Activated T-cell treated with anti-CD3 and anti-CD28 coated beads, Interleukin-2, amount 50 U/mL, for 72 hours (primary cell): ENCODE measurements at places on chromosomes 4 and X. TPM values are rescaled to one million over a fixed set of nuclear protein-coding genes. Genes with fewer than 3 reads are reported as not detected.

GRCh38 chr4:119087656-119088055 lies 48.0 kb upstream of the MYOZ2 start:
- no peak for DNase-seq

DNA sequence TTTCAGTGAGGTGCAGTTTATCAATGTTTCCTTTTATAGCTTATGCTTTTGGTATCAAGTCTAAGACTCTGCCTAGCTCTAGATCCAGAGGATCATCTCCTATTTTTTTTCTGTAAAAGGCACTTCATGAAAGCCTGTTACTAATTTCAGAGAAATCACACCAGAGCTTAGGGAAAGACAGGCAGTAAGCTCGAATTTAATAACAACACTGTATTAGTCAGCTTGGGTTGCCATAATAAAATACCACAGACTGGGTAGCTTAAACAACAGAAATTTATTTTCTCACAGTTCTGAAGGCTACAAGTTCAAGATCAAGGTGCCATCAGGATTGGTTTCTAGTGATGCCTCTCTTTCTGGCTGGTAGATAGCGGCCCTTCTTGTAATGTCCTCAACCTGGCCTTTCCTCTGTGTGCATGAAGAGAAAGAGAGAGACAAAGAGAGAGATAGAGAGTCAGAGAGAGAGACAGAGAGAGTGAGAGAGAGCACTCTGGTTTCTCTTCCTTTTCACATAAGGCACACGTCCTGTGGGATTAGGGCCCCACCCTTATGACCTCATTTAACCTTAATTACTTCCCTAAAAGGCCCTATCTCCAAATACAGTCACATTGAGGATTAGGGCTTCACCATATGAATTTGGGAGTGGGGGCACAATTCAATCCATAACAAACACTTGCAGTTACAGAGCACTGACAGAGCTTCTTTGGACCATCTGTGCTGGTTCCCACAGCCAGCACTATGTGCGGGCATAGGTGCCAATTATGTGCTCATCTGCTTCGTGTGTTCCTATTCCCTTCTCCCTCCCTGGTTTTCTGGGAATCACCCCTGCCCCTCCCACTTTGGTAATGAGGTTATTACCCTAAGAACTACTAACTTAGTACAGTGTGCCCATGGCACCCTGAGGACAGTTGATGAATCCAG lies 114.8 kb upstream of the MED14 start:
- DNase-seq: no peak

DNA sequence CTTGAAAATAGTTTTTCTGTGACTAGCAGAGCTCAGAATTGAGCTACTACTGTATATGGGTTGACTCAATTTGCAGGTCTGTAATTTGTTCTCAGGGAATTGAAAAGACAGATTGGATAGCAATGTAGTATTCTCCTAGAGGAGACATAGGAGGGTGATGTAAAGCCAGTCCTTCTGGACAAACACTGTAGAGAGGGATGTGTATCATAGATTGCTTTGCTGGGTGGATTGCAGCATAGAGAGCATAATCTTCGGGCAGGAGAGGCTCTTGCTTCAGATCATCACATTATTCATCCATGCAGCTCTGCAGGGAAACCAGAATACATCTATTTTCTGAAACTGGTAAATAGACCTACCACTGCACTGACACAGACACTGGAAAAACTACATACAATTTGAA lies 1110.5 kb downstream of the RAPGEF2 start:
- DNase-seq: no peak

DNA sequence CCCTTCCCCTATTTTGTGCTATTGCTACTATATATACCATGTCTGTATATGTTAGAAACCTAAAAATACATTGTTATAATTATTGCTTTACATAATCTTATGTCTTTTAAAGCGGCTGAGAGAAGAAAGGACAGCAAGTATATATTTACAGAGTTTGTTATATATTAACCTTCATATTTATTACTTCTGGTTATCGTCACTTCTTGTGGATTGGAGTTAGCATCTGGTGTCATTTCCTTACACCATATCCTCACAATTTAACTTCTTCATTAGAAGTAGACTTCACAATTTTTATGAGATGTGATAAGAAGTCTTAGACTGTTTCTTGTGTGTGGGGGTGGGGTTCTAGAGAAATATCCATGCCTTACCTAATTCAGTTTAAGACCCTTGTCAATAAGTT lies 123.1 kb downstream of the ATXN3L start:
- DNase-seq: no peak

GRCh38 chr4:185880571-185880970 lies 68.6 kb upstream of the SORBS2 start:
- no peak for DNase-seq

DNA sequence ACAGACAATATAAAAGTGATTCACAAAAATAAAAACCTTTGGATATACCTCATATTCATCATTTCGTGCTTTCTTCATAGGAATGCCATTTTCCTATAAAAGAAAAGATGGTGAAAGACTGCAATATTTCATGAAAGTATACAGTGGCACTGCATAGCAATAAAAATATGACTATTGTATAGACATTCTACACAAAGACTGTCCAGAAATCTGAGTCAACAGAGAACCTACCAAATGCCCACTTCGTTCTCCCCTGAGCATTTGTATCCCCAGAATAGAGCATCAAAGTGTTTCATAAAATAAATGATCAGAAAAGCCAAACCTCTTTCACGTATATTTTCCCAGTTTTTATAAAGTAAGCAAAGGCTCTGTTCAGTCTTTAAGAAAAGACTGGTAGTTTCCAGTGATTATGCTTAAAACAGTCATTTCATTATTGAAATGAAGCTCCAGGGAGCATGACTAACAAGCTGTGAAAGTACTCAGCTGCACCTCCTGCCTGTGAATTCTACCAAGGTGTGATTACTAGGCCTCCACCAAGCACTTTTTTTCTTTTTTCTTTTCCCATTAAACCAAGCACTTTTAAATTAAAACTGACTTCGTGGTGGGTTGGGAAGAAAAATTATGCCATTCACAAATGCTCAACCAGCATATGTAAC lies 20.2 kb downstream of the PPA2 start:
- DNase-seq: peak; percentile 30

DNA sequence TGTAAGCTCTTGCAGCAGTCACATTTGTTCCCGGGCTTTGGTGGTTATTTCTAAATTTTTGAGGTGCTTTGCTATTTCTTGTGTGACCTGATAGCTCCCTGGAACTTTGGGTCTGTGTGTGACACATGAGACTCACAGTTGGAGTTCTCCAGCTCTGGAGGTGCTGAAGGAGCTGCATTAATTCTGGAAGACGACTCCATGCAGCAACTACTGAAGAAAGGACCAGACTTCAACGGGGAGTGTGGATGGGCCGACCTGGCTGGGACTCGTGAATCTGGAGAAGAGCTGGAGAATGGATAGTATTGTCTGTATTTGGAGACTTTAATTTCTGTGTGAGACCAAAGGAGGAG lies 1.5 kb downstream of the MRFAP1 start:
- DNase-seq: no peak

- no peak for DNase-seq
These were observed 201.4 kb downstream of the CCSER1 start for GRCh38 chr4:90328558-90328957.

UGT2B11 gene
- total RNA-seq: not detected

DNA sequence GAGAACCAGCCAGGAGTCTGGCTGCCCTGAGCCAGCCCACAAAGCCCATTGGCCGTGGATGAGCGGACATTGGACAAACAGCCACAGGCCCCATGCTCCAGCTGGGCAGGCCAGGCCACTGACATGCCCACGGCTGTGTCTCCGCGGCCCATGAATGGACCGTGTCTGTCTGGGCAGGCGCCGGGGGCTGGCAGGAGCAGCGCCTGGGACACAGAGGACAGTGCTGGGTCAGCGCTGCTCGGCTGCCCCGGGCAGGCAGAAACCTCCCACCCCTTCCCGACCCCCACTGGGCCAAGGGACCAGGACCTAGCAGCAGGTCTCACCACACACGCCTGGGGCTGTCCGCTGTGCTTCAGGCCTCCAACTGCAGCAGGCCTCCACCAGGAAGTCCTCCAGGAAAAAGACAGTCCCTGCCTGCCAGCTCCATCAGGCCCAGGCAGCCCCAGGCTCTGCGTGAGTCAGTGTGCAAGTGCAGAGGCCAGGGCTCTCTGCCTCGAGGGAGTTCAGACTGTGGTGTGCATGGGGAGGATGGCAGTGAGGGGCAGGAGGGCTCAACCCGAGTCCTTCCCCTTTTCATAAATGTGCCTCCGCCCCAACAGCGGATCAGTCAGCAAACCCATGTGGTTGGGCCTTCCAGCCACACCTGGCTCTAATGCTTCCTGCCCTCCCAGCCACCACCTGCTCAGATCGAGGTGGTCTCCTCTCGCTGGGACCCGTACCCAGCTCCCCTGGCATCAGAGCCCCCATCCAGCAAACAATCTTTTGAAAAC lies 17.2 kb upstream of the FGFR3 start:
- no peak for DNase-seq

DNA sequence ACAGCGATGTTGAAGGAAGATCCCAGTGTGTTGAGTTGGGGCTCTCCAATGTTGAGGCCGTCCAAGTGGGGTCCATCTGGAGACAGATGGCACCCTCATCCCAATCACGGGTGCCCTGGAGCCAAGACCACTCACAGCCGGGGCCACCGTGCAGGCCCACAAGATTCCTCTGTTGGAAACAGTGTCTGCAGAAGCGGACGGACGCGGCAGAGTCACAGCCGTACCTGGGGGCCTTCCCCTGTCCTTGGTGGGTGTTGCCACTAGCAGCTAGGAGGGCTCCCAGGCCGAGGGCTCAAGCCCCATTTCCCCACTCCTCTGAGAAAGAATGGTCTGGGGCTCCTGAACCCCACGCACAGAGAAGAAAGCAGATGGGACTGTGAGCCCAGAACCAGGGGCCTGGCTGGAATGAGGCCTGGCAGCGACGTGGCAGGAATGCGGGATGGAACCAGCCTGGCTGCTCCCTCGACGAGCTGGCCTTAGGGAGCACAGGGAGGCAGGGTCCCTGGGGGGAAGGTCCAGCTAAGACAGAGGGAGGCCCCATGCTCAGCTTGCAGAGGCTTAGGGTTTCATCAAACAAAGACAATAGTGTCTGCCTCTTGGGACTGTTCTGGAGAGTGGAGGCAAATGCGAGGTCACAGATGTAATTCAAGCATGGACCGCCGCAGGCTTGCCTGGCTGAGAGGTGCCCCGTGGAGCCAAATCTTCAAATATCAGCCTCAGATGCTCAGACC lies 228.9 kb downstream of the AFAP1 start:
- DNase-seq: no peak

ZAR1 gene
- total RNA-seq: not detected

GRCh38 chr4:56728512-56728911 lies 47.4 kb upstream of the HOPX start:
- DNase-seq: no peak

NPY2R gene
- not detected for total RNA-seq

MAGEE2 gene
- total RNA-seq: not detected

JCHAIN gene
- total RNA-seq: 0.49 TPM

DNA sequence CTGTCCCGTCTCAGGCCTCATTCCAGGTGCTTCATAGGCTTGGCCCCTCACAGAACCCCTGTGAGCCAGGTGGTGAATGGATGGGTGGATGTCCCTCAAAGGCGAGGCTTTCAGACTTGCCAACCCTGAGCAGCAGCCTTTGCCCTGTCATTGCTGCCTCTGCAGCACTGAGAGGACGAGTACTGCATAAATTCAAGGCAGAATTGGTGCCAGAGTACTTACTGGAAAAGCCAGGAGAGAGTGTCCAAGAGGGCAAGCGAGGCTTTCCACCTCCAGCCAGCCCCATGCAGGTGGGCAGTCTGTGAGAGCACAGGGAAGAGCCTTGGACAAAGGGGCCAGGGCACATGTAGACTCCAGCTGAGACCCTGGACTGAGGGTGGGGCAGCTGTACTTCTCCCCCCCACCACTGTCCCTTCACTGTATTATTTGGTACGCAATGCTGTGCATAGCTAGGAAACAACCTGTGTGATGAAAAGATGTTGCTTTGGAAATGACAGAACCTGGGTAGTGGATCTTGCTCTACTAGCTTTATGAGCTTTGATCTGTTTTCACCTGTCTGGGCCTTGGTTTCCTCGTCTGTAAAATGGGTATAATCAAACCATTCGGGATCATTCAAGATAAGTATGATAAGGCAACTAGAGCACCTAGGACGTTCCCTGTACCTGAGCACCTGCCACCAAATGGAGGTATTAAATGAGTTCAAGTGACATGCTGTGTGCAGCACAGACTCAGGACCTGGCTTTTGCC lies 224.9 kb upstream of the PSAPL1 start:
- DNase-seq: no peak

GRCh38 chr4:8697826-8698225 lies 105.3 kb downstream of the CPZ start:
- no peak for DNase-seq

DNA sequence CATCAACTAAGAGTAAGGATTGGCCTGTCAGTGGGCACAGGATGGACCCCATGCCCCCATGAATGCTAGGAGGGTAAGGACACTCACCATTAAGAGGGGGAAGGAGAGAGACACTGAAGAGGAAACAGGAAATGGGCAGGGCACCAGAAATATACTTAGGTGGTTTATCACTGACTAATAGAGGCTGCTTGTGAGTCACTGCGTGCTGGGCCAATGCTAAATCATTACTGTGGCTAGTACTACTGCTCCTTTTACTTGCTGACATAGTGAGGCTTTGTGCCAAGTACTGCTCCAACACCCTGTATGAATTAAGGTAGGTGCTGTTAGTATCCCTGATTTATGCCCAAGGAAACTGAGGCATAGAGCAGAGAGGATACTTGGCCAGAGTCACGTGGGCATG lies 130.4 kb upstream of the FRMPD4 start:
- no peak for DNase-seq

GPR34 gene
- total RNA-seq: 0.58 TPM

GRCh38 chrX:68699960-68700746 lies 52.7 kb downstream of the STARD8 start:
- DNase-seq: no peak

VCX3A gene
- not detected for total RNA-seq

GUCY1B1 gene
- total RNA-seq: 1.9 TPM

GRCh38 chr4:173332963-173333657 lies 1.0 kb downstream of the HMGB2 start:
- DNase-seq: peak; percentile 16

GRCh38 chrX:66012094-66012534 lies 27.8 kb downstream of the VSIG4 start:
- DNase-seq: peak; percentile 38

ARHGAP6 gene
- not detected for total RNA-seq

PAGE2B gene
- total RNA-seq: 1.1 TPM

CLDN22 gene
- total RNA-seq: not detected

DNA sequence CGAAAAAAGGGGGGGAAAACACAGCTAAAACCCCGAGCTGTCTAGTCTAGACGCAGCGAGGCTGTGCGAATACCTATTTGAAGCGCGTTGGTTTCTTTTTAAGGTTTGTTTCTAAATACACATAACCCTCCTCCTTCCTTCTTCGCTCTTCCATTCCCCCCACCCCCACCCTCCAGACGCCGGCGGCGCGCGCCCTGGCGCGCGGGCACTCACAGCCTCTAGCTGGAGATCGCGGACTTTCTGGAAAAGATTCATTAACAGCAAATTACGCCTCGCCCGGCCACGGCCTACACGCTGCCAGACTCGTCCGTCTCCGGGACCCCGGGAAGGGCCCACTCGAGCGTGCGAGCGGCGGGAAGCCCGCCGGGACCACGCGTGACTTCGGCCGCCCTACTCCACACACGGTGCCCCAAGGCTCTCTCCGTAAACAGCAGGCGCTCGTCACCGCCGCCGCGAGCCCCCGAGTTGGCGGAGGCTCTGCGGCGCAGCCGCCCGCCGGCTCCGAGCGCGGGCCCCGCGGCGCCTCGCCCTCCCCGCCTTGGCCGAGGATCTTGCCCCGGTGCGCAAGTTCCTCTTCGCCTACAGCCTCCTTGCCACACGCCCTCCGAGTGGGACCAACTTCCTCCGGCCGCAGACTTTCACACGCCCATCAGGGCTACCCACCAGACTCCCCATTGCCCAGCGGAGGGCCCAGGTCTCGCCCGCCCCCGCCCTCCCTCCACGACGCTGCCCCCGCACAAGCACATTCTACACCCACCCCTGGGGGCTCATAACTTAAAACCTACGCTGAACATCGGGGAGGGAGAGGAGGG lies 2.0 kb downstream of the BCOR start:
- peak; percentile 34 for DNase-seq
